ENCODE measurements at places on chromosomes 11 and 22. TPM values are rescaled to one million over a fixed set of nuclear protein-coding genes. Genes with fewer than 3 reads are reported as not detected.
A peak's percentile ranks its signal among the peaks of the same experiment; 100 is the strongest.

Gene SPTBN2
- 0.03 TPM for total RNA-seq

Gene CSRP3
- not detected for total RNA-seq

DNA sequence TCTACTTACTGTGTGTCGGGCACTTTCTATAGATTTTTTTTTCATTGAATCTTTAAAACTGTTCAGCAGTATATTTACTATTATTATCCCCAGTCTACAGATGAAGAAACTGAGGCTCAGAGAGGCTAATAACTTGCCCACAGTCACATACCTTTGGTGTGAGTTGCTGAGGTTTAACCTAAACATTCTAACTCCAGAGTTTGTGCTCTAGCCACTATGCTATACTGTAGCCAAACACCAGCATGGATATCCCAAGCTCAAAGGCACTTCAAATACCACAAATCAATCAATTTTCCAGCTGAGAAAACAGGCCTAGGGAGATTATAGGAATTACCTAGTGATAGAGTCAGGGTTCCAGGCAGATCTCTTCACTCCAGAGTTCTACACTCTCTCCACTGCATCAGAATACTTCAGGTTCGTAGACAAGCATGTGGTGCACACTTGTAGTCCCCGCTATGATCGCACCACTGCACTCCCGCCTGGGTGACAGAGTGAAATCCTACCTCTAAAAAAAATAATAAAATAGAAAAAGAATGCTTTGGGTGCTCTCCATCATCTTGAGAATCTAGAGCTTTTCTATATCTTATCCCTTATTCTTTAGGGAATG is 20.4 kb upstream of the UPB1 start:
- no peak for DNase-seq

Gene TSGA10IP
- total RNA-seq, result not detected

GRCh38 chr11:65498042-65498726 is 661 bp upstream of the MALAT1 start:
- DNase-seq, result peak; percentile 63

DNA sequence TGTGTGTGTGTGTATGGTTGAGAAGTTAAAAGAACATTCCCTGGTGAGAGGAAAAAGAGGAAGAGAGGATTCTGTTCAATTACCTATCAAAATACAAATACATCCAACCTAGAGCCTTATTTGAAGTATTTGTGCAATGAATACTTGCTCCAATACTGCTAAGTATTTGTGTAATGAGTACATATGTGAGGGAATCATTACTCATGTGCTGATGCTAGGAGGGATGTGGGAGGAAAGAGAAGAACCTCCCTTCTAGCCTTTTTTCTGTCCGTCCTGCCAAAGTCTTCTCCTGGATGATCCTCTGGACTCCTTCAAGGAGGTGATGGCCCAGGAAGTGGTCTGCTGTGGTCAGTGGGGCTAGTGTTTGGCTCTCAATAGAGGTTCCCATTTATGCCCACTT is 36.0 kb upstream of the ACCSL start:
- no peak for DNase-seq

- DNase-seq, result no peak
Measured at GRCh38 chr22:50206599-50206998, 5.8 kb downstream of the SELENOO start.
